Epithelial cell of proximal tubule (primary cell): ENCODE measurements at places on chromosomes 5 and 9.

DNA sequence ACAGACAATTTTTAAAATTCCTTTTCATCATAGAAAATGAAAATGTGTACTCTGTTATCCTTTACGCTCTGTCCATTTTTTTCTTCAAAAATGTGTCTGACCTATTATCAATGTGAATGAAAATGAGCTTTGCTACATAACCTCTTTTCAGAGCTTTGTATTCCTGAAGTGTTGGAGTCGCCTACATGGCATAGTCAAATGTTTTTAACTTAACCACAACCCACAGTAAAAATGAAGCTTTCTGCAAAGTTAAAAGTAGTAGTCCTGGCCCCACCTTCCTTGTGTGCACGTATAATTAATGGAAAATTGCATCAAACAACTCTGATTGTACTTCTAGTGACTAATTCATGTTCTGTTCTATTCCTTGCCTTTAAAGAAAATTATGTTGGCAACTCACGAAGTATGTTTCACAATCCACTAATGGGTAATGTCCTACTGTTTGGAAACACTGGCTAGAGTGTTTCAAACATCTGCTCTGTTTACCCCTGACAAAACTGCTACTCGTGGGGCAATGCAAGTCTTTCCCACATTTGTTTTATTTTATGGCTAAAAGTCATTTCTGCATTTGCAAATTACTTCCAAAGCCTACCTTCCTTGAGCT, 18.6 kb upstream of the PSAT1 start:
- DNase-seq, result peak; percentile 68

DNA sequence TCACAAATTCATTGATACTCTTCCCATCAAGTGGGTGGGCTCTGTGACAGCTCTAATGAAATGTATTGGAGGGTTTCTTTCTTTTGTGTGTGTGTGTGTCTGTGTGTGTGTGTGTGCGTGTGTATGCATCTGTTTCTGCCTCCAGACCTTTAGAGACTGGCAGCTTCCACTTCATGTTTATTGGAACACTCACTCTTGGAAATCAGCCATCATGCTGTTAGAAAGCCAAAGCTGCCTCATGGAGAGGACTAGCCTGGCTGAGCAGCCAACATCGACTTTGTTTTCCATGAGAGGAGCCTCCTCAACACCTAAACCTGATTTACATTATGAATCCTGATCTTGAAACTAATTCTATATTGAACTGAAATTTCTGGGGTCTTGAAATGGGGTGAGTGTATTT, 128.5 kb upstream of the FAM174A start:
- DNase-seq, result no peak

GRCh38 chr9:92467511-92467910, 14.8 kb downstream of the ASPN start:
- no peak for DNase-seq

DNA sequence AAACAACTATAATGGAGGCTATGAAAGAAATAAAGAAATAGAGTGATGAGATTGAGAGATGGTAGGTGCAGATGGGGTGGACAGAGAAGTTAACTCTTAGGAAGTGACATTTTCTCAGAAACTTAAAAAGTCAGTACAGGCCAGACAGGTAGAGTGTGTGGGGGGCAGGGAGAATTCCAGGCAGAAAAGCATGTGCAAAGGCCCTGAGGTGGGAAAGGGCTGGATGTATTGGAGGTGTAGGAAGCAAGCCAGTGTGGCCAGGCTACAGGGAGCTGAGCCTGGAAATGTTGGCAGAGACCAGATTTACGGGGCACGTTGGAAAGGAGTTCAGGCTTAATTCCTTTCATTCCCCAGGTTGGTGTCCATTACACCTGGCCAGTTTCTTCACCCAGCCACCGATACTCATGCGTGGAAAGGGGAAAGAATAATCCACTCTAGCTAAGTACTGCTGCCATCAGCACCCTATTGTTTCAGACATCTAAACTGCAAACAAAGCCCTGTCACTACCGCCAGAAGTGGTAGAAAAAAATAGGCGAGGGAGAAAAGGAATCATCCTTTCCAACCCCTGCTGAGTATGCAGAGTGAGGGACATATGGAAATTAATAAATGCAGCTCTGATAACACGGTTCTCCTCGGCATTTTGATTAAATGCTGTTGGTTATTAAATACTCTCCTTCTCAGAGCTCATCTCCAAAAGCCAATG, 116.8 kb upstream of the GPR151 start:
- DNase-seq, result no peak

DNA sequence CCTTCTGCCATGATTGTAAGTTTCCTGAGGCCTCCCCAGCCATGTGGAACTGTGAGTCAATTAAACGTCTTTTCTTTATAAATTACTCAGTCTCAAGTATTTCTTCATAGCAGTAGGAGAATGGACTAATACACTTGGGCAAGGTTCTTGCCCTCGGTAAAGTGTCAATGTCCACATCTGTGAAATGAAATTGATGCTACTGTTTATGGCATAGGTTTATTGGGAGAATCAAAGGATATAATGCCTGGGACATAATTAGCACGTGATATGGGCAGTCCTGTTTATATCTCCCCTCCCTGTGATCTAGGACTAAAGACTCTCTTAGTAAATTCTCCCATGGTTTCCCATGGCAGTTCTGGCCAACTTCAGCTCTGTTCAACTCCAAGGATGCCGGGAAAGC, 19.4 kb downstream of the TMEM174 start:
- DNase-seq, result no peak

DNA sequence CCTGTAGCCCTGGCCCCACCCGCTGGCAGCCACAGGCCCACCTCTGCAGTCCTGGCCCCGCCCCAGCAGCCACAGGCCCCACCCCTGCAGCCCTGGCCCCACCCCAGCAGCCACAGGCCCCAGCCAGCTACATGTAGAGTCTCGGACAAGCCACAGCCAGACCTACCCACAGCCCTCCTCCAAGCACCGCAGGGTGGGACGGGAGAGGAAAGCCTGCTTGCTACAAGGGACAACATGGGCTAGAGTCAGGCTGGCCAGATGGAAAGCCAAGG, 49.5 kb upstream of the SARDH start:
- DNase-seq, result no peak

DNA sequence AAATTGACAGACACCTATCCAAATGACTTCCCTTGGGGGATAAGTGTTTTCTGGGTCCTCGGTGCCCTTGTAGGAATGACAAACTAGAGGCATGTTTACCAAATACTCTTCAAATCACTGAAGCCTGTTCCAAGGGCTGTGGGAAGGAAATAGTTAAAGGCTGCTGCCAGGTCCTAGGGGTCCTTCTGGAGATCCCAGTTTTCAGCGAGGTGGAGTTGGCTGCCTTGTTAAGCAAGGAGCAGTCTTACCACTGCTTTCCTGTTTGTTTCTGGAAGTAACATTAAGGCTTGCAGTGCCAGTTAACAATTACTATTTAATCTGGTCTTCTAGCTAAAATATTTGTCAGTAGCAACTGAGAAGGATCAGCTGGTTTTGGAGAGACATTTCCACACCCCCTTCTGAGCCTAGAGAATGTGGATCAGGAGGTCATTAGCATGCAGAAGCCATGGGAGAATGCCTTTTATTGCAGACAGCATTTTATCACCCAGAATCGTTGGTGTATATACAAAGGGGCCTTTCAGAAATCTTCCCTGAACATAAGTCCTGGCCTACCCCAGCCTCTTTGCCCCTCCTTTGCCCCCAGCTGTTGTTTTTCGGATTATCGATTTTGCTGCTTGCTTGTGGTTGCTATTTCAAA, 238.8 kb downstream of the DMAC1 start:
- DNase-seq, result no peak

DNA sequence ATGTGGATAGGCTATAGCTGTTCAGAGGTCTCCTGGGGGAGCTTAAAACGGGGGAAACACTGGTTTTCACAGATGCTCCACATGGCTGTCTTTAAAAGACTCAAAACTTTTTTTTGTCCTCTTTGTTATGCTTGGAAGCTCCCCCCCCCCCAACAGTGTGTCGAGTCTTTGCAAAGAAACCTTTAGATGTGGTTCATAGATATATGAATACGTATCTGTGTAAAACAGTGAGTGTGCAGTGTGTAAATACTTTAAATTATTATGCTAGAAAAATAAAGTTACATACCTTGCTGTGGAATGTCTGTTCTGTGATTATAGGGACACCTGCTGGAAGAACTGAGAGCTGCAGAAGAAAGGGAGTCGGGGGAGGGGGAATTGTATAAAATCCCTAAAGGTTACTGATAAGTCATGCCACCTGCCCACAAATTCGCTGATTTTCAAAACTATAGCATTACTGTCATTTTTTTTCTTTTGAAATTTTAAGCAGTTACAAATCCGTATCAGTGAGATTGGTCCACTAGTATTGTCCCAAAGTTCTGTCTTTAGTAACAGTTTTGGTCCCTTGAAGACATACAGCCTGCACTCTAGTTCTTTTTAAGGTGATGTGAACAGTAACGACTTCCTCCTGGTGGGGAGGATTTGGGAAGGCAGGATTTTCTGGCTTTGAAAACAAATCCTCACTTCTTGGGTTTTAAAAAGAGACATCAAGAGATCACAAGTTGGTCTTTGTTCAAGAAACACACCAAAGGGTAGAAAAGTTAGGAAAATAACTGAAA, 22.9 kb downstream of the RGMB start:
- no peak for DNase-seq

GRCh38 chr9:112473986-112474385, 12.6 kb upstream of the KIAA1958 start:
- no peak for DNase-seq

GRCh38 chr5:147113967-147114366, 120.9 kb upstream of the STK32A start:
- no peak for DNase-seq

GRCh38 chr5:108521011-108521700, 139.3 kb upstream of the FBXL17 start:
- no peak for DNase-seq

DNA sequence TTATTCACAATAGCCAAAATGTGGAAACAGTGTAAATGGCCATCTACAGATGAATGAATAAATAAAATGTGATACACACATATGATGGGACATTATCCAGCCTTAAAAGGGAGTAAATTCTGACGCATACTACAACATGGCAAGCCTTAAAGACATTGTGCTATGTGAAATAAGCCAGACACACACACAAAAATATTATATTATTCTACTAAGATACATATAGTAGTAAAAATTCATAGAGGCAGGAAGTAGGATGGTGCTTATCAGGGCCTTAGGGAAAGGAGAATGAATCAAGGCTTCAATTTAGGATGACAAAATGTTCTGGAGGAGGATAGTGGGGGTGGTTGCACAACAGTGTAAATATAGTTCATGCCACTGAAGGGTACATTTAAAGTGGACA, 346.7 kb upstream of the SMARCA2 start:
- DNase-seq, result no peak

DNA sequence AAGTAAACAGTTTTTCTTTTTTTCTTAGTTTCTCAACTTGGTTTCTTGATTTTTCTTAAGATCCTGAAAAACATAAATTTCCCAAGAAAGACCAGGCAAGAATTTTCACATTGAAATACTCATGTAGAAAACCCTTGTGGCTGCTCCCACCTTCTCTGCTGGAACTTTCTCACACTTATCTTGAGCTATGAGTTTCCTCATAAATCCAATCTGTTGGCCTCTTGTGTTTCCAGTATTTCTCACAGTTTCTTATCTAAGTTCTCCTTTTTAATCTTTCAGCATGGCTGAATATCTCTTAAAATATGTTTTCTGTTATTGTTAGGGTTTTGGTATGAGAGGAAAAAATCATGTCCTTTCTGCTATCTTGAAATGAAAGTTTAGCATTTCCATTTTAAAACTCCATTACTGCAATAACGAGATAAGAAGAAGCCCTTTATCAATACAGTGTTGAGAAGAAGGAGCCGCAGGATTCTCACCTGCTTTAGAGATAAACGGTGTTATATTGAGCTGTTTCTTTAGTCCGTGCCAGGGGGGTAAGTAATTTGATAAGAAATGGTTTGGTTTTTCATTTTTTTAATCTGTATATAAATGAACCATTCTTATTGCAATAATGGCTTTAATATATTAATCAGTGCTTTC, 89.3 kb downstream of the ALDH1A1 start:
- DNase-seq, result no peak

DNA sequence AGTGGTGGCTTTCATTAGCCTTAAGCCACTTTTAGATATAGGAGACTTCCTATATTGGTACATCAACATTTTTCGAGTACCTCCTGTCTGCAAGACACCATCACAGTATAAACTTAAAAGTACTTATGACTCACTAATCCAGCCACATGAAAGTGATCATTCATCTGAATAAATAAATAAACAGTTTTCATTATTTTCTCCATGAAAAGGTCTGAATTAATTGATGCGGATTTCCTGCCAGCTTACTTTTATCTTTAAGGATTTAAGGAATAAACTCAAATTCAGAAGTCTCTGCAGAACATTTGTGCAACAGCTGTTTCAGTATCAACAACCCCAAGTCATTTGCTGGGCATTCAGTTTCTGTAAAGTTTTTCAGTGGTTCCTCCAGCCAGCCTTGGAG, 4.0 kb downstream of the SAP30L start:
- no peak for DNase-seq

- no peak for DNase-seq
Measured at GRCh38 chr9:93708987-93709302, 132.6 kb downstream of the PHF2 start.

DNA sequence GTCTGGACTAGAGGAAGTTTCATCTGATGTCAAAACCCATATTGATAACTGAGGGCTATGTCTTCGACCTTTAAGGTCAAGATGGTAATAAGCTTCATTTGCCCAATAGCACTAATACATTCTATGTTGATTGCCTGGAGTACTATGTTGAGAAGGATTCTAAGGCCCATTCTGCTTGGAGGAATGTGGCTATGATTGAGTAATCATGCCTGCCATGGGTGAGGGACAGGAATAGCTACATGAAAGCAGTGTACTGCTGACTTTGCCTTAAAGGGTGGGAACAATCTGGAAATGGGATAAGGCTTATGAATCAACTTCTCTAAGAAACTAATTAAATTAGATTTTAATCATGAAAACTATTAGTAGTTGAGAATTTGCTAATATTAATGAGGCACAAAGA, 13.6 kb downstream of the NNT start:
- no peak for DNase-seq

DNA sequence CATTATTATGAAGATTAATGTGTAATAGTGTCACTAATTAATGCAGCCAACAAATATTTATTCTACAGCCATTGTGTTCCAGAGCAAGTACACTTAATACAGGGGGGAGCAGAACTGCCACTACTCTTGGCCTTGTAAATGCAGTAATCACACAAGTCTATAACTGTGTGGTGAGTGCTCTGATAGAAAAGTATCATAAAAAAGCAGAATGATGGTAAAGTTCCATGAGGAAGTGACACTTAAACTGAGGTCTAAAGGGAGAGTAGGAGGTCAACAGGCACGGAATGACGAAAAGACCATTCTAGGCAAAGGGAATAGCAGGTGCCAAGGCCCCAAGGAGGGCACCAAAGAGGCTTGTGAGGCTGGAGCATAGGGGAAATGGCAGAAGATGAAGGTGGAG, 142.9 kb downstream of the OSTF1 start:
- no peak for DNase-seq

GRCh38 chr5:16805486-16805885, 130.6 kb downstream of the MYO10 start:
- no peak for DNase-seq

- DNase-seq, result no peak
Measured at GRCh38 chr9:81628897-81629296, 60.5 kb downstream of the TLE1 start.
